ENCODE measurements at places on chromosomes 11 and 22.
A peak's percentile ranks its signal among the peaks of the same experiment; 100 is the strongest.

GRCh38 chr22:21816787-21817496, 50.5 kb downstream of the MAPK1 start:
- peak; percentile 20 for DNase-seq

GRCh38 chr11:130907229-130907628, 9.1 kb downstream of the SNX19 start:
- no peak for DNase-seq

- no peak for DNase-seq
Measured at GRCh38 chr22:29147331-29147899, 58.3 kb upstream of the EMID1 start.

DNA sequence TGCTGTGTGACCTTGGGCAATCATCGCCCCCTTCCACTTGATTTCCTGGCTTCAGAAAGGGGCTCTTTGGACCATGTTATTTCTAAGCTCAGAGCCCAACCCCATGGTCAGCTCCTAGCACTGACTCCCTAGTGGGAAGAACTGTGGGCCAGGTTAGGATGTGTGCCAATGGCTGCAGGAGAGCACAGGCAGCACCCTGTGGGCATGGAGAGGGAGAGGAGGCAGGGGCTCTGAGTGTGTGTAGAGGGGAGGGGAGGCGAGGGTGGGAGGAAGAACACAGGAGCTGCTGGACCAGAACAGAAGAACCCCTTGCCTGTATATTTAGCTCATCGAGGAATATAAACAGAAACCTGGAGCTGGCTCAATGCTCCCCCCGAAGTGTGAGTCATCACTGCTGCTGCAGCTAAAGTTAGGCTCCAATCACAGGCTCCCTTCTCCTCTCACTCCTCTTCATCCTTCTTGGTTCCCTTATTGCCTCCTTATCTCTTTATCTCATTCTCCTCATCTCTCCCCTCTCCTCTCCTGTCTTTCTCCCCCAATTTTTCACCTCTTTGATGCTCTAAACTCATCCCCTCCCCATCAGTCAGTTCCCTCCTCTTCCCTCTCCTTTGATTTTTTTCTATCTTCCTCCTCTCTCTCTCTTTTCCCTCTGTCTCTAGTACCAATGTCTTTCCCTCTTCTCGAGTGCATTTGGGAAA, 14.5 kb upstream of the RPS19BP1 start:
- DNase-seq, result no peak

GRCh38 chr11:11016068-11016467, 158.2 kb upstream of the ZBED5 start:
- no peak for DNase-seq

DNA sequence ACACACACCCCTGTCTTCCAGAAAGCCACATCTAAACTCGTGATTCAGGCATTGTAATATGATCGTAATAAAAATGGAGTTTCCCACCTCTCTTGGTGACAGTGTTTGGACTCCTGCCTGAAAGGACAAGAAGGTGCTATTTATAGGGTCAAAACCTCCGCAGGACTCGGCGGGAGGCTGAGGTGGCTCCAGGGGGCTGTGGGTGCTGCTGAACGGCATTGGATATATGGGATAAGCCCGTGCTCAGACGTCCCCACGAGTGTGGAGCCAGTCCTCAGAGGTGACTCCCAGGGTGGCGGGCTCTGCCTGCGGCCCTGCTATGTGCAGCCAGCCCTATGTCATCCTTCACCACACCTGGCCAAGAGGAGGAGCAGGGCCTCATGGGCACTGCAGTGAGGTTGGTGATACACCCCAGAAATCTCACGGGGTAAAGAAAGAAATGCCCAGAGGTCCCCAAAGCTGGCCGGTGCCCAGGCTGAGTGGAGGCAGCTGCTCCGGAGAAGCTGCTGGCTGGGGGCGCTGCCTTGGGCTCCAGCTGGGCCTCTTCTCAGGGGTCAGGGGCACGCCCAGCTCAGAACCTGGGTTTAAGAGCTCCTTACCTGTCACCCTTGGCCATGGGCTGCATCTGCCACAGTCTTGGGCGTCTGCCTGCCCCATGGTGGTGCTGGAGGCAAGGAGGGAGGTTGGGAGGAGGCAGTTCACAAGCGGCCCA, 5.1 kb upstream of the OSBPL5 start:
- no peak for DNase-seq

DNA sequence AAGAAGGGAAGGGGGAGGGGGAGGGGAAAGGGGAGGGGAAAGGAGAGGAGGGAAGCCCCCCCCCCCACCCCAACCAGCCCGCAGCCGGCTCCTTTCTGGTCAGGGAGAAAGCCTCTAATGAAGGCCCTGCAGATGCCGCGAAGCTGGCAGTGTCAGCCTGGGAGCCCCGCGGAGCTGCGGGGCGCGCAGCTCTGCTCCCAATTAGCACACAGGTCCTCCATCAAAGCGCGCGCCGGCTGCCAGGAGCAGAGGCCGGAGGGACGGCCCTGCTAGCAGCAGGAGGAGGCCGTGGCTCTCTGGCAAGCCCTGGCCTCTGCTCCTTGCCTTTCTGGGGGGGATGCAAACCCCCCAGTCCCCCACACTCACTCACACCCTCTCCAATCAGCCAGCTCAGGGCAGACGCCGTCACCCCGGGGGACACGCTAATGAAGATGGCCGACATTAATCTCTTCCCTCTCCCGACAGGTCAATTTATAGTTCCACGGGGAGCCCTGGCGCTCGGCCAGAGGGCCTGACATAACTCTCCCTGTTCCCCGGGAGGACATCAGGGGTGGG, 70.5 kb upstream of the TCF20 start:
- DNase-seq, result peak; percentile 74

DNA sequence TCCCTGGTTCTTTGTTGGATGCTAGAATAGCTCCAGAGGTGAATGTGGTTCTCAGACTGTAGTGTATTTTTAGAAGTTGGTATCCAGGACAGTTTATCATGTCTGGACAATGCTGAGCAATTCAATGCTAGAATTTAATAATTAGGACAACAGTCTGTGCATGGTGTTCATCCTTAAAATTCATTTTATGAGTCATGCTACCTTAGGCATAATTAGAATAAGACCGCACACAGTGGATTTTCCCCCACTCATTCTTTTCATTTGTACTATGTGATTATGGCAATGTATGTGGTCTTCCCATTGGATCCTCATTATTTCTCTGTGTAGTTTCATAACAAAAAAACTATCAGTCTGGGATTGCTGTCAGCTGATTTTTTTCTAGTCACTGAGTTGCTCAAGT, 196.7 kb downstream of the ARHGAP42 start:
- no peak for DNase-seq

DNA sequence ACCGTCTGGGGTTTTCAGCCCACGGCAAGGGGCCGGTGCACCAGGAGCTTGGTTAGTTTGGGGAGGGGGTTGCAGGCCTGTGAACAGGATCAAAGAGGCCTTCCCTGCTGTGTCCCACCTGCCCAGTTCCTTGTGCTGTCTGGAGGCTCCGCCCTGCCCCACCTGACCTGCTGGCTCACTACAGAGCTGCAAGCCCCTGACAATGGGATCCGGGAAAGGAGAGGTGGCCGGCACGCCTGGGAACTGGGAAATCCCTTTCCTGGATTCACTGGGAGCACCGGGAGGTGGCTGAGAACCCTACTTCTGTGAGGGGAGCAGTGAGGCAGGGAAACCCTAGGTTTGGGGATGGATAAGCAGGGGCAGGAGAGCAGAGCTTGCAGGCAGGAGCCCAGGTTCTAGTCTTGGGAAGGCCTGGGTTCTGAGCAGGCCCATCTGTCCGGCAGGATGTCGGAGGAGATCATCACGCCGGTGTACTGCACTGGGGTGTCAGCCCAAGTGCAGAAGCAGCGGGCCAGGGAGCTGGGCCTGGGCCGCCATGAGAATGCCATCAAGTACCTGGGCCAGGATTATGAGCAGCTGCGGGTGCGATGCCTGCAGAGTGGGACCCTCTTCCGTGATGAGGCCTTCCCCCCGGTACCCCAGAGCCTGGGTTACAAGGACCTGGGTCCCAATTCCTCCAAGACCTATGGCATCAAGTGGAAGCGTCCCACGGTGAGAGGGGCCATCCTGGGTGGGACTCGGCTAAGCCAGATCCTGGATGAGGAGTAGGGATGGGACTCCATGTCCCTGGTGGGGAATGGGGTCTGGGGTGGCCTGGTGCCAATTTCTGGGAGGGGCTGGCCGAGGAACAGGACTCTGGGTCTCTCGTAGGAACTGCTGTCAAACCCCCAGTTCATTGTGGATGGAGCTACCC, 786 bp downstream of the CAPN1 start:
- no peak for DNase-seq

DNA sequence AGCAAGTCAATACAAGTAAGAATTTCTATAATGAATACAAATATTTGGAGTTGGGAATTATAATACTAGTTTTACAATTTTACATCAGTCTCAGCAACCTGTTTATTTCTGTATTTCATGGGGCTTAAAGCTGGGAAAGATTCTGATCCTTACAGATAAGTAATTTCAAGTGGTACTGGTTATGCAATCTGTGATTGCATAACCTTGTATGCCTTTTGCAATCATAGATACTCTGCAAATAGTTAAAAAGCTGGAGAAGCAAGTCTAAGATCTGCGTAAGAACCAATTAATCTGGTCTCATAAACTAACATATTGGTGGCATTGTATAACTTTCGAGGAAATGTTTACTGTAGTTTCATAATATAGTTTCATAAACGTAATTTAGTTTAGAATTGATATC, 198.3 kb upstream of the PGR start:
- no peak for DNase-seq

GRCh38 chr11:122851366-122851966, 13.2 kb downstream of the CRTAM start:
- no peak for DNase-seq

GRCh38 chr11:102197670-102198139, 87.5 kb downstream of the YAP1 start:
- DNase-seq, result no peak

DNA sequence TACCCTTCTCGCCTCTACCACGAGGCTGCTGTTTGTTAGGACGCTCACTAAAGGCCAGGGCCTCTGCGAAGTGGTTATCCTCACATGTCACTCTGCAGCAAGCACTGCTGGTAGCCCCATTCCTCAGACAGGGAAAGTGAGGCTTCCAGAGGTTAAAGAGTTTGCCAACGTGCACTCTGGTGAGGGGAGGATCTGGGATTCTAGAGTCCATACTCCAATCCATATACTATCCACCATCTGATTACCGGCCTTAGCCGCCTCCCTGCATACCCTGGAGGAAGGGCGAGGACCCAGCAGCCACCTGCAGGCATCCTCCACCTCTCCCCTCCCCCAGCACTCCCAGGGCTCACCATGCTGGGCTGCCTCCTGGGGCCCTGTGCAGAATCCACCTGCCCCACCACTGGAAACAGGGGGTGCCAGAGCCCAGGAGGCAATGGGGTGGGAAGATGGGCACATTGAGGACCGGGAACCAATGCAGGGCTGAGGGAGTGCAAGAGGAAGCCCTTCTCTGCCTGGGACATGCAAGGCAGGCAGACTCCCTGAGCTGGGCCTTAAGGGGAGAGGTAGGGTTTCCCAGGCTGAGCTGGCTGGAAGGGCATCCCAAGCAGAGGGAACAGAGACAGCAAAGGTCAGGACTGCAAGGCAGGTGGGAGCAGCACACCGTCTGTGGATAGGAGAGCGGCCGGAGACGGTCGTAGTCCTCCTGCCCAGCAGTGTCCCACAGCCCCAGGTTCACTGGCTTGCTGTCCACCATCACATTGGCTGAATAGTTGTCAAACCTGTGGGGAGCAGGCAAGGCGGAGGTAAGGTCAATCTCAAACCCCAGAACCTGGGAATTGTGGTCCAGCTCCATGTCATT, 11.7 kb downstream of the RAC2 start:
- DNase-seq, result no peak

- DNase-seq, result no peak
Measured at GRCh38 chr11:133153031-133153430, 379.3 kb downstream of the OPCML start.

DNA sequence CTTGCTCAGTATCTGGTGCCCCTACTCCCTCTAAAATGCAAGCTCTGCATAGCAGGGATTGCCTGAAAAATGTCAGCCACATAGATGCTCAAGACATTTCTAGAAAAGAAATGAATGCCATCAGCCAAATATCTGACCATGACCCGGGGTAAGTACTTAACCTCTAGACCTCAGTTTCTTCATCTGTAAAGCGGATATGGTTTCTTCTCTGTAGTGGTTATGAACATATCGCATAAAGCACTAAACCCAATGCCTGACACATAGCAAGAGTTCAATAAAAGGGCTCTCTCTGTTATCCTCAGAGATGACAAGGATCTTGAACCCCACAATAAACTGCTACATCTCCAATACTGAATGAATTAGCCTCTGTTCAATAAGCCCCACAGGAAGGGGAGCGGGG, 122.6 kb downstream of the ABTB2 start:
- DNase-seq, result no peak

DNA sequence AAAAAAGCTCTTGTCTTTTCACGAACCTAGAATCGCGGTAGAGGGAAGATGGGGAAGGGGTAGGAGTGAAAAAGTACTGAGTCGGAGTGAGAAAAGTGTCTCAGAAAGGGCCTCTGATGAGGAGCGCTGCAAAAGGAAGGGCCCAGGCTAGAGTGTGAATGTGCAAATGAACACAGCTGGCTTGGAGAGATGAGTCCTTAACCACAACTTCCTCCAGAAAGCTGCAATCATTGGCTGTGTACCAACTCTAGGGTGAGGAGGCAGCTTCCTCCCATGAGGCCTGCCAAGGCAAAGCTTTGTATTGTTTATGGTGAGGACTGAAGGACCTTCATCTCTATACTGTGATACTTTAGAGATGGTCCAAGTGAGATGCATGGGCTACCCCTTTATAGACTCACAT, 566.9 kb upstream of the ANO5 start:
- no peak for DNase-seq

DNA sequence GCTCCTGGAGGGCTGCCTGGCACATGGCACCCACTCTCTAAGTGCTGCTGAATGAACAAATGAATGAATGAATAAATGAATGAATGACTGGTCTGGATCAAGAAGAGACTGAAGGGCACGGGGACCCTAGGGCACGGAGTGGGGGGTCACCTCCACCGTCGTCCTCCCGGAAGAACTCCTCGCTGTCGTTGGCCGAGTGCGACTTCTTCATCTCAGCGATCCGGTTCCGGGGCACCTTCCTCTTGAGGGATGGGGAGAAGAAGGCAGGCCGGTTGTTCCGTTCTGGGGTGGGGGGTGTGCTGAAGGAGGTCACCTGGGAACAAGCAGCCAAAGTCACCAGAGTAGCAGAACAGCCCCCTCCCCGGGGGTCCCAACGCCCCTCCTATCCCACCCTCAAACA, 36.0 kb downstream of the NUP50 start:
- peak; percentile 22 for DNase-seq

DNA sequence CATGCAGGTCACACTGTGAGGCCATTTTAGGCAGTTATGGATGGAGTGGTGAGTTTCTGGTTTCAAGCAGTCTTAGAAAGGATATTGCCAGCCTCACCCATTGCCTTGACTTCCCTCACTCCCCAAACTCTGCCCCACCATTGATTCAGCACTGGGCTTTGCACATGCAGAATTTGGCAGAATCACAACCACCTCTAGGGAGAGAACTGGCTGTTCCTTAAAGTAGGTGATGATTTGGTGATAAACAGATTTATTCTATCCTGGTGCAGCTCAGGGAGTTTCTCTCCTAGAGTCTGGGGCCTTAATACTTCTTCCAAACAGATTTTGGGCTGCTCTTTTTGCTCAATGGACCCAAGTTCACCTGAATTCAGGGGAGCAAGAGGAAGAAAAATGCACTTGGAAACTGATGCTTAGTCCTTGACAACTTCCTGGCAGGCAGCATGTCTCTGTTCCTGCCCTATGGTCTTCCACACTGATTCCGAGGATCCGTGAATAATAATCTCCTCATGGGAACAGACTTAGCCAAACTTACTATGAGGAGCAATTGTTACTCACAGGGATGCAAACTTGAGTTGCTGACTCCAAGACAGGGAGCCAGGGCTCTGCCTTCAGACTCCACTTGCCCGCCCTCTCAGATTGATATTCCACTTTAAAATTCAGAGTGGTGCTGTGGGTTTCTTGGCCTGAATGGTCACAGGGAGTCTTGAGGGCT, 129.7 kb upstream of the PARVA start:
- no peak for DNase-seq

GRCh38 chr11:82085493-82085892, 648.2 kb downstream of the FAM181B start:
- DNase-seq, result no peak

Measured in SK-N-SH (cell line).